ENCODE measurements at places on chromosomes 4 and X. TPM values are rescaled to one million over a fixed set of nuclear protein-coding genes. Genes with fewer than 3 reads are reported as not detected.

The REELD1 gene
- not detected for total RNA-seq

The ETDB gene
- total RNA-seq = not detected

The PPP4R3C gene
- total RNA-seq = not detected

The ZNF141 gene
- total RNA-seq = 25.2 TPM
